ENCODE measurements at places on chromosomes 6 and 20.

GRCh38 chr20:3128275-3128984 is 31.2 kb downstream of the FASTKD5 start:
- no peak for DNase-seq

DNA sequence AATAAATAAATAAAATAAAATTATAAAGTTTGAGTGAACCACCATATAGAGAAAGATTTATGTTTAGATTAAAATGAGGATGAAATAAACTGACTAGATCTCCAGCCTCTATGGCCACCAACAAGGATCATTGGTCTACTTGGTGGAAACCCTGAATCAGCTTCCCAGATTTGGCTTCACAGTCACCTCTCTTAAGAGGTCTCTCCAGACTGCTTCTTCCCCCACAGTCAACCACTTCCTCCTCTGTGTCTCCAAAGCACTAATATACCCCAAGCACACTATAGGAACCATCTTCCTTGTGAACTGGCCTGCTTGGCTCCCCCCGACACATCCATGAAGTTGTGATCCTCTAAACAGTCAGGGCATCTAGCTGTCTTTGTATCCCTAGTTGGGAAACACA is 529.6 kb upstream of the RNF217 start:
- no peak for DNase-seq

- DNase-seq: no peak
Observed at GRCh38 chr6:11875325-11876109, 96.9 kb upstream of the ADTRP start.

- no peak for DNase-seq
Observed at GRCh38 chr20:29743101-29743931, 1514.1 kb upstream of the DEFB115 start.

- DNase-seq: no peak
Observed at GRCh38 chr6:88890394-88890793, 73.0 kb downstream of the RNGTT start.

All from NCI-H2081 treated with DMSO at 0.1 percent for 48 hours (cell line).